ENCODE measurements at places on chromosomes 13 and 19.

DNA sequence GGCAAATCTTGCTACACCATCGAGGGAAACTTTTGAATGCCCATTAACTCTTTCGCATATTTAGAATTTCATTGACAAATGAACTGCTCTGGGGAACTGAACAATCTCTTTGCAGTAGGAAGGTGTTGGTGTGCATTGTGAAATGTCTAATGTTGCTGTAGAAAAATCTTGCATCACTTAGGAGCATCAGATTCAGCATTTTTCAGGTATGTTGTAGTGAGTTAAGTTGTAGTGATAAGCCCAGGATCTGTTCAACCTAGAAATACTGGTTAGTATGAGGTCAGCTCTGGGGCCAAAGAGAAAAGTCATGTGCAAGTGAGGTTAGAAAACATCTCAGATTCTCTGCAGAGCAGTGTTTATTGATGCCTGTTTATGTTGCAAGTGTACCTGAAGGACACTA is 4.1 kb downstream of the FRY start:
- no peak for DNase-seq

DNA sequence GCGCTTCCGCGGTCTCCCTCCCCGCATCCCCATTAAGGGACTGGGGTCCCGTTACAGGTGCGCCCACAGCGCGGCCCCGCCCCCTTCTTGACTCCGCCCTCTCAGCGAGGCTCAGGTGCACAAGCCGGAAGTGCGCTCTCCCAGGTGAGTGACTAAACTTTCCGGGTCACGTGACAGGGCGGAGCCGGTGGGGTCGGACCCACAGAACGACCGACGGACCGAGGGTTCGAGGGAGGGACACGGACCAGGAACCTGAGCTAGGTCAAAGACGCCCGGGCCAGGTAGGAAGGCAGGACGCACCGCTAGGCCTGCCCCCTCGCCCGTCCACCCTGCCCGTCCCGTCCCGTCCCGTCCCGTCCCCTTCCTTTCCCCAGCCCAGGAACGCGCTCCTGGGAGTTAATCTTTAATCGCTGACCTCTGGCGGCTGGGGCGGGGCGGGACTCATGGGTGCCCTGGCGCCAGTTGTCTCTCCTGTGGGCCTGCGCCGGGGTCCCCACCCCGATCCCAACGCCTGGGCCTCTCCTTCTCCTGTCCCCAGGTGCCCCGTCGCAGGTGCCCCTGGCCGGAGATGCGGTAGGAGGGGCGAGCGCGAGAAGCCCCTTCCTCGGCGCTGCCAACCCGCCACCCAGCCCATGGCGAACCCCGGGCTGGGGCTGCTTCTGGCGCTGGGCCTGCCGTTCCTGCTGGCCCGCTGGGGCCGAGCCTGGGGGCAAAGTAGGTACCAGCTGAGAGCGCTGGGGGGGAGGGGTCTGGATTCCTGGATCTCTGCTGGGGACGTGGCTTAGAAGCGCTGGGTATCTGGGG is at the start of gene CRB3:
TSS of gene CRB3 (plus strand) at position 202 of the 804 bp plus-strand sequence. CDS start at position 633, 431 bp downstream.
- no peak for DNase-seq

- no peak for DNase-seq
Observed at GRCh38 chr19:19452243-19453124, 47.0 kb downstream of the GATAD2A start.

DNA sequence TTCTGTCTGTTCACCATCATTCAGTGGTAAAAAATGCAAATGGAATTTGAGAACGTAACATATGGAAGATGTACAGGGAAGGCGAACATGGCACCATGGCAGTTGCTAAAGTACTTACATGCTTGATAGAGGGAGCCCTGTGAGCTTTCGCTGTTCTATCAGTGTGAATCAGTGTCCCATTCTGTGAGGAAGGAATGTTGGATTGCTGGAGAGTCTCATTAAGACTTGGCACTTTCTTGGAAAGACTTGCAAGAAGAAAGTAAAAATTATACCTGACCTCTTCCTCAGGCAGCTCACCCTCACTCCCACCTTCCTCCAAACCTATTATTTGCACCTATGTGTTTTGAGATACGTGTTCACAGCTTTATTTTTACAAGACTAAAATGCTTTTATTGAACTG is 43.5 kb downstream of the FREM2 start:
- DNase-seq: no peak

GRCh38 chr19:18456974-18457373 is 19.0 kb upstream of the ISYNA1 start:
- DNase-seq: no peak

- peak; percentile 28 for DNase-seq
Observed at GRCh38 chr13:51396352-51396751, 56.5 kb downstream of the INTS6 start.

- peak; percentile 58 for DNase-seq
Observed at GRCh38 chr13:111245576-111246384, 74.7 kb upstream of the TEX29 start.

DNA sequence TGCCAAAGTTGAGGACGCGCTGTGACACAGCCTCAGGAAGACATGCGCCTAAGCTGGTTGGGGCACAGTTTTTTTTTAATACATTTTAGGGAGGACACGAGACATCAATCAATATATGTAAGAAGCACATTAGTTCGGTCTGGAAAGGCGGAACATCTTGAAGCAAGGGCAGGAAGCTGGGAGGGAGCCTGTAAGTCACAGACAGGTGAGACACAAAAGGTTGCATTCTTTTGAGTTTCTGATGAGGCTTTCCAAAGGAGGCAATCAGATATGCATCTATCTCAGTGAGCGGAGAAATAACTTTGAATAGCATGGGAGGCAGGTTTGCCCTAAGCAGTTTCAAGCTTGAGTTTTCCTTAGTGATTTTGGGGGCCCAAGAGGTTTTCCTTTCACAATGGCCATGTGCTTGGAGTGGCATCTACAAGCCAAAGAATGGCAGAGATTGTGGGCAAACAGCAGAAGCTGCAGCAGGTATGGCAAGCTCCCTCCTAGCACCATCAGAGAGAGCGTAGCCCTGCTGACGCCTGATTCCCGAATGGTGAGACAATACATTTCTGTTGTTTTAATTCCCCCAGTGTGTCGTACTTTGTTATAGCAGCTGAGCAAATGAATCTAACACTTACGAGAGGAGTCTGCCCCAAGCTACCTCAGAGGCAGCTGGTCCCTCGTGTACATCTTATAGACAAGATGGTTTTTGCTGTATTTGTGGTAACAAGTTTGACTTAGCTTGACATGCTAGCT is 99.5 kb upstream of the TMTC4 start:
- DNase-seq: no peak

GRCh38 chr19:2850256-2850925 is 9.1 kb downstream of the ZNF555 start:
- no peak for DNase-seq

Data from GM03348 (cell line).